Stimulated activated CD8-positive, alpha-beta memory T cell treated with anti-CD3 and anti-CD28 coated beads, Interleukin-15, amount 100 ng/mL, for 48 hours (primary cell): ENCODE measurements at places on chromosomes 12 and 14.

DNA sequence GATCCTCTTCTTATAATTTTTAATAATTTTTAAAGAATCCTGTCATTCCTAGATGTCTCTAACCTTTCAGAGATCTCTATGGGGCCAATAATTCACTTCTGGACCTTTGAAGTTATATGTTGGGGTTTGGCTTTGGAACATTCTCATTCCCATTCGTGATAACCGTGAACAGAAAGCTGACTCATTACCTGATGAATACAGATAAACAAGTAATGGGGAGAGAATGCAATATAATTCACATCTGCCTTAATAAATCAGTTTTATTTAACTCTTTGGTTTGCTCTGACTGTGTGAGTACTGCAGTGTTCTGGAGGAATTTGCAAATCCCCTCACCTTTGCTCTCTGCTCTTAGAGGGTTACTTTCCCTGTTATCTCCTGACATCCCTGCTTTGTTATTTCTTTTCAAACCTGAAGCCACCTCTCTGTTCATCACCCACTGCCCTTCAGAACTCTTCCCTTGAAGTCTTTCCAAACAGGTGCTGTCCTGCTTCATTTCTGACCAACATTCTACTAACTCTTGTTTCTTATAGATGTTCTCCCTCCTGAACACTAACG, 79.6 kb upstream of the SLC38A2 start:
- DNase-seq: no peak

DNA sequence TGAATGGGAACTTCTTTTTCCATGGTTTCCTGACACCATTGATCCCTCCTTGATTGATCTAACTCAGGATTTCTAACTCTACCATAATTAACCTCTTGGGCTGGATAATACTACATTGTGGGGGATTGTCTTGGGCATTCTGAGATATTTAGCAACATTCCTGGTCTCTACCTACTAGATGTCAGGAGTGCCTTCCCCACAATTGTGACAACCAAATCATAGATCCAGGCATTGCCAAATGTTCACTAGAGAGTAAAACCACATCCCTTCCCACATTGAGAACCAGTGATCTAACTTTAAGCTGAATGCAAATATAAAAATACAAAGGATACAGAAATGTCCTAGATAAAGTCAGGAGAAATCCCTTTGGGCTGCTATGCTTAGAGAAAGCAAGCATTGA, 36.9 kb upstream of the CCDC198 start:
- DNase-seq: no peak

- no peak for DNase-seq
Observed at GRCh38 chr14:76883447-76883846, 57.2 kb downstream of the LRRC74A start.

DNA sequence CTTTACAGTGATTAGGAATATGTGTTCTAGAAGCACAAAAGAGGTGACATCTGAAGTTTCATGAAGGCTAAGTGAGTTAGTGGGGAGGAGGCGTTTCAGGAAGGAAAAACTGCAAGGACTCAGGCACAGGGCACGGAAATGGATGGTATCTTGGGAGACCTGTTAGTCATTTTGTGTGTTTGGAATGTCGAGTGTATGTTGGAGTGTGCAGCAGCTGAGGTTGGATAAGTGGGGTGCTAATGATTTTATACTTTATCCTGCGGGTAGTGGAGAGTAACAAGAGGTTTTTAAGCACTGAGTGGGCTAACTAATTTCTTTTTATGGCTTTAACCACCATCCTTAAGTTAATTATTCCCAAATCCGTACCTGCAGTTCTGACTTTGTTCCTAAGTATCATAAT, 571.5 kb upstream of the FBXO33 start:
- no peak for DNase-seq

- no peak for DNase-seq
Observed at GRCh38 chr12:123061441-123062205, 81.1 kb downstream of the ARL6IP4 start.

DNA sequence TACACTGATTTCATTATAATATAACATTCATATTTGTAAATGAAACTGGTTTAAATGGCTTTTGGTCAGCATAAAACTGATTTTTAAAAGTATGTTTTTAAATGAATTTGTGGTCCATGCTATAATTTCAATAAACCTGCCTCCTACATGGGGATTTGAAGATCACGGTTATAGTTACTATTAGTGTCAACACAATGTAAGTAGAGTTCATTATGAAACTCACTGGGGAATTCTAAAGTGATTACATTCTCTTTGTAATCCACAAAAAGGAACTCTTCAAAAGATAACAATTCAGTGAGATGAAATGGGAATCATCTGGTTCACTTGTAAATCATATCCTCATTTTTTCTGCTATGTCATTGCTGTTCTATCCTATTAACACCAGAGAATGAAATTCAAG, 204.5 kb upstream of the G2E3 start:
- no peak for DNase-seq

GRCh38 chr12:102496591-102496990, 16.2 kb upstream of the IGF1 start:
- no peak for DNase-seq

- no peak for DNase-seq
Observed at GRCh38 chr12:123263196-123263817, 8.3 kb downstream of the CDK2AP1 start.

DNA sequence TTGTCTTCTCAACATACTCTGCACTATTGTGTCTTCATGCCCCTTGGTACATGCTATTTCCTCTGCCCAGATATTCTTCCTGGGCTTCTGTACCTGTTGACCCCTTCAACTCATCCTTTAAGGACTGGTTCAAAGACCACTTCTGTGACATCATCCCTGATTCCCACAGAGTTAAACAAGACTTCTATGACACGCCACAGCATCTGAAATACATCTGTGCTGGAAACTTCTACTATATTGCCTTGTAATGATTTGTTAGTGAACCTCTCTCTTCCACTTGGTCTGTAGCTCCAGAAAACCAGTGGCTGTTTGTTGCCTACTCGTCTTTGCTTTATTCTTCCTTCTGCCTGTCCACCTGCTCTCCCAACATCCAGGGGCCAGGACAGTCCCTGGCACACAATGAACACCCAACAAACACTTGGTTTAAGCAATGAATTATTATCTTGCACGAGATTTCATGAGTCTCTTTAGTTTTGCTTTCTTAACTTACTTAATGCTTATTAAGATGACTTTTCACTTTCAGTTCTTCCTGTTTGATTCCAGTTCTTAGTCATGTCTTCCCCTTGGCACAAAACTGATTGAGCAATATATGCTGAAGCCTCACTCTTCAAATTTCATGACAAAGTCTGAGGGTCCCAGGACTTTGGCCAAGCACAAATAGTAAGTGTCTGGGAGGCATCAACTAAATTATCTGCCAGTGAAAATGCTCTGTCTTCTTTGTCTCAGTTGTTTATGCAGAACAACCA, 485.9 kb downstream of the APAF1 start:
- no peak for DNase-seq

DNA sequence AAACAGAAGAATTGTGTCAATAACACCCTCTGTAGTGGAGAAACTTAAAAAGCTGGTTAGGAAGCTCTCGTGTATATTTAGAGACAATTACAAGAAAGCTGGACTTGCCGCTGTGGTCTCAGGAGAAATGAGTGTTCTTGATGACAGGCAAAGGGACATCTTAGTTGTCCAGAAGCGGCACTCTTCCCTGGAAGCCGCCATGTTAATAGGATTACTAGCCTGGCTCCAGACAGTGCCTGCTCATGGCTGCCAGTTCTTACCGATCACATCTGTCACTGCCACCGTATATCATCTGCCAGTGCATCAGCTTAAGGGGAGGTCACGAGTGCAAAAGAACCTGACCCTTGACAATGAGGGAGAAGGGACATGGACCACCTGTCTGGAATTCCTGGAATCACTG, 48.9 kb downstream of the C14orf132 start:
- no peak for DNase-seq

- DNase-seq: no peak
Observed at GRCh38 chr12:14256121-14256520, 109.4 kb upstream of the ATF7IP start.

DNA sequence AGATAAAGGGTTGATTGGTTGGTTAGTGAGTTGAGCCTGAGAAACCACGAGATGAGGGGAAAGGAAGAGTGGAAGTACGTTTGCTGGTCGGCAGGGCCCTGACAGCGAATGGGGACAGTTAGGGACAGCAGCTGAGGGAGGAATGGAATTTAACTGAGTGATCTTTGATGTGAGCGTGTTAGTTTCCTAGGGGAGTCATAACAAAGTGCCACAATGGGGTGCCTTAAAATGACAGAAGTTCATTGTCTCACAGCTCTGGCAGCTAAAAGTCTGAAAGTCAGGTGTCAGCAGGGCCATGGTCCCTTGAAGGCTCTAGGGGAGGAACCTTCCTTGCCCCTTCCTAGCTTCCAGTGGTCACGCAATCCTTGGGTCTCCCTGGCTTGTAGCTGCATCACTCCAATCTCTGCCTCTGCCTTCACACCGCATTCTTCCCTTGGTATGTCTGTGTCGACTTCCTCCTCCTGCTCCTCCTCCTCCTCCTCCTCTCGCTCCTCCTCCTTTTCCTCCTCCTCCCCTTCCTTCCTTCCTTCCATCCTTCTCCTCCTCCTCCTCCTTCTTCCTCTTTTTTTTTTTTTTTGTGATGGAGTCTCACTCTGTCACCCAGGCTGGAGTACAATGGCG, 26.0 kb upstream of the RIN3 start:
- DNase-seq: no peak

DNA sequence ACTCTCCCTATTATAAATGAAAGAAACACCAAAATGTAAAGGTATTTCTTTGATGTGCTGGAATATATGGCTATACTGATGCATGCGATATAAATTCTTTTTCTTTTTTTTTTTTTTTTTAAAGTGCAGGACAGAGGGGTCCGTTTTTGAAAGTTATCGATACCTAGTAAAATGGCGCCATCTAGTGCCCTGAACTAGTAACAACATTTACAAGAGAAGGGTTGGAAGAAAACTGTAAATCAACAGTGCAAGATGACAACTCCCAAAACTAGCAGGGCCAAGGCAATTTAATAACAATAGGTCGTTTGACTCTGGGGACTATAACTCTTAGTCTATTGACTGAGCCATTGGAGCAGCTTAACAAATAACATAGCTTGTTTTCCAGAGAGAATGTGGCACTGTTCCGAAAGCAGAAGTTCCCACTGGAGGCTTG, 137.7 kb downstream of the SPTSSA start:
- DNase-seq: no peak

- DNase-seq: peak; percentile 60
Observed at GRCh38 chr12:14884458-14884878, 1.2 kb downstream of the MGP start.

DNA sequence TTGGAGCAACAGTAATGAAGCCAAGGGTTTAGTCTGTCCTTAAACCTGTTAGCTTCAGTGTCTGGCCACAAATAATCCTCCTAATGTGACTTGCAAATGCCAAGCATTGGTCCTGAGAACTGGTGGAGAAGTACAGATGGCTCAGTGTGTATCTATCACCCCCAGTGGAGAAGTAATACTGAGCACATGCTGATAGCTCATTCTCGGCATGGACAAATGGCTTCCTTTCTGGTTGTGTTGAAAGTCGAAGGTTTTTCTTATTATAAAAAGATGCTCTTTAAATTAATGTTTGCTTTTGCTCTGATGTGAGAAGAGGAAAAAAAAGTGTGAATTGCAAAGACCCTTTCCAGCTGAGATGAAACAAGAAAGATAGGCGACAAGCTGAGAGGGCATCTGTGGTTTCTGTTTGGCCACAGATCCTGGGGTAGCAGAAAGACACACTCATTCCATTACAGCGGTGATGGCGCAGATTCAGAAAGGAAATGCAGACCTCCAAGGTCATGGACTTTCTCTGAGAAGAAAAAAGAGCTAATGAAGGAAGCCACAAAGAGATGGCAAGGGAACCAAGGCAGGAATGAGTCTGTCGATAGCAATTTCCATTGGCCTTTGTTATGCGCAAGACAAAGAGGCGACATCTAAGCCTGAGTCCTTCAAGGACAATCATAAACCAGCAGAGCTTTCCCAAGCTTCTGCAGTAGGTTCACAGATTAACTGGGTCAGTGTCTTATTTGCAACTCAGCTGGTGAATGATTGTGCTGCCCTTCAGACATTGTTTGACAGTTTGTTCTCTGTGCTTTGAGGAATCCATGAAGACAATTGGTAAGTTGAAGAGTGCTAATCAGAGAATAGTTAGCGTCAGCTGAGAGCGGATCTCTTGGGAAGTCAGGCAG, 155.5 kb upstream of the RGS6 start:
- DNase-seq: peak; percentile 33

- DNase-seq: no peak
Observed at GRCh38 chr14:73234586-73235394, 2.5 kb upstream of the PAPLN start.

GRCh38 chr14:91918186-91918883, 29.2 kb downstream of the FBLN5 start:
- DNase-seq: no peak

DNA sequence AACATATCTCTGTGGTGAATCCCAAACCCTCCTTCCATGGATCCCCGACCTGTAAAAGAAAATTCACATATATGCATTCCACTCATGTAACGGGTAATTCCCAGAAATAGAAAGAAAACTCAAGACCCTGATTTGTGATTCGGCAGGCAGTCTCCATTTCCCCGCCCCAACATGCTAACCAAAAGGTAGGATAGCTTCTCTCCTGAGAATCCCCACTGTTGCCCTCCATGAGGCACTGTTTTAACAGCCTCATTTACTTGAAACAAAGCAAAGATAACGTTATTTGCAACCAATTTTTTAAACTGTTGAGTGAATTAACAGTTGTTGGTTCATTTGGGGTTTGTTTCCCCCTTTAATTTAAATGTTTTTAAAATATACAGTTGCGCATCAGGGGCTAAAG, 774 bp upstream of the SLC2A13 start:
- DNase-seq: no peak

- no peak for DNase-seq
Observed at GRCh38 chr14:88060576-88060975, 55.6 kb downstream of the GPR65 start.

DNA sequence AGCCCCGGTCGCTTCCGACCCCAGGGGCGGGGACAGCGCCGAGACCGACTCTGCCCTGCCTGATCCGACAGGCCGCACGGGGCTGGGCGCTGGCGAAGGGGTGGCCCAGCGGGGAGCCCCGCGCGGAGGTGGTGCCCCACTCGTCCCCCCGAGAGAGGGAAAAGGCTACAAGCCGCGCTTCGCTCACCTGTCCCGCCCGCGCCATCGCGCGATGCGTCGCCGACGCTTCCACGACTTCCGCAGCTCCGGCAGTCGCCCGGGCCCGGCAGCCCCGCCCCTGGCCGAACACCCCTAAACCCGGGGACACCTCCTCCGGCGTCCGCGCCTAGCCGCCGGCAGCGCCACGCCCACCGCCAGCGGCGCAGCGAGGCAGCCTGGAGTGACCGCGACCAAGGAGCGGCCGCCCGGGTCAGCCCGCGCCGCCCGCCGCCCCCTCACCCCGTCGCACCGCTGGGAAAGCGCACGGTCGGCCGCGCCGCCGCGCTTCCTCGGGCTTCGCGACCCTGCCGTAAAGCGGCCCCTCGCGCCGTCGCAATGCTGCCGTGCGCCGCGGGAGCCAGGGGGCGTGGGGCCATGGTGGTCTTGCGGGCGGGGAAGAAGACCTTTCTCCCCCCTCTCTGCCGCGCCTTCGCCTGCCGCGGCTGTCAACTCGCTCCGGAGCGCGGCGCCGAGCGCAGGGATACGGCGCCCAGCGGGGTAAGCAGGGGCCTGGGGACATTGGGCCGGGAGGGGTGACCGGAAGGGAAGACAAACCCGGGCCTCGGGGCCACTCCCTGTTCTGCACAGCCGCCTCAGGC, at the start of the genes BAG5 and COA8:
Gene BAG5, minus strand, starts transcription at position 229 of the 797 bp plus-strand sequence. CDS start 1,493 bp downstream, outside the sequence.
Gene COA8, plus strand, starts transcription at position 532 of the 797 bp plus-strand sequence. Its CDS starts 42 bp downstream, at position 574.
- peak; percentile 83 for DNase-seq
